ENCODE measurements at places on chromosomes 1 and 21.

DNA sequence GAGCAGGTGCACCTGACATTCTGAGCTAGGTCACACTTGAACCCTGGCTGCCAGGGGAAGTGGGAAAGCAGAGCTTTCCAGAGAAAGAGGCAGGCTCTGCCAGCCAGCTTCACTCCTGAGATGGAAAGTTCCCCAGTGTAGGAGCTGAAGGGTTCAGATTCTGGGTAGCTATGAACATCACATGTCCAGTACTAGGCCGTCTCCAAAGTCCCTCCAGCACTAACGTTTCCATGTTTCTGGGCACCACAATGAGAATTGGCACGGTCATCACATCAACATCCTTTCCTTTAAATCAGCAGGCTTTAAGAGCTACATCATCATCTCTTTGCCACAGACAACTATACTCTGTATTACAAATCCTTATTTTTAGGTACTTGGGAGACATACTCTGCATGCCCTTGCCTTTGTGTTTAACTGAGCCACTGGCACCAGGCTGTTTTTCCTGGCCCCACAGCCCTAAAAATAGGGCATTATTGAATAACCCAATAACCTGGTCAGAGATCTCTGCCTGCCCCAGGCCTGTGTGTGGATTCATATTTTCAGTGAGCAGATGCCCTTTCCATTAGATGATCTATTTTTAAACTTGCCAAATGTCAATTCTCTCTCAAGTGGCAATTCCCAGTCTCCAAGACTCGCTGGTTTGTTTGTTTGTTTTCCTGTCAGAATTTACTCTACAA is 35.4 kb upstream of the USP24 start:
- DNase-seq = no peak

GRCh38 chr1:55047611-55048010 is 8.3 kb downstream of the PCSK9 start:
- DNase-seq = no peak

- no peak for DNase-seq
These were observed 46.0 kb downstream of the RHOU start for GRCh38 chr1:228781161-228781808.

DNA sequence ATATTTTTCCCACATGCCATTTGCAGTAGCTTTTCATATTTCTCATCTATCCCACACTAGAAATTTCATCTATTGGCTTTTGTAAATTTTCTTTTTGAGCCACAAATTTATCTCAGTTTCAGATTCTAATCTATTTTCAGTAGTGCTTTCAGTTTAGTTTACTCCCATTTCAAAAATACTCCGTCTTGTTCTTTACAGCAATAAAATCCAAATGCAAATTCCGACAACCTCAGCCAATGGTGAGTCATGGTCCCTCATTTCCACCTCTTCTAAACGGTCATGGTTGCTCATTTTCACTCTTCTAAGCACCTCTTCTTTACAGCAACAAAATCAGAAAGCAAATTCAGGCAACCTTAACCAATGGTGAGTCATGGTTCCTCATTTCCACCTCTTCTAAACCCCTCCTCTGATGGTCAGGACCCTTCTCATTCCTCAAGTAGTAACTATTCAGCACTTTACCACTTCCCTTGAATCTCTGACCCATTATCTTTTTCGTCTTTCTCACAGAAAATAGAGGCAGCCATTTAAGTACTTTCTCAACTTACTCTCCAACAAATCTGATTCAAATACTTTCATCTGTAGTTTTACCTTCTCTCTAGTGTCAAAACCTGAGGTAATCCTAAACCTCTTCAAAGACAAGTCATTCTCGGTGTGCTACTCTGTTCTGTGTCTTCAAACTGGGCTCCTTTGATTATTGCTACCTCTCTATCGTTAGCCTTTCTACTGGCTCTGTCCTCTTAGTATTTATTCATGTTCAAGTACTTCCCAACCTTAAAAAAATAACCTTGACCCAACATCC is 34.4 kb downstream of the C21orf91 start:
- no peak for DNase-seq

GRCh38 chr21:31882711-31883110 is 9.9 kb downstream of the HUNK start:
- no peak for DNase-seq

DNA sequence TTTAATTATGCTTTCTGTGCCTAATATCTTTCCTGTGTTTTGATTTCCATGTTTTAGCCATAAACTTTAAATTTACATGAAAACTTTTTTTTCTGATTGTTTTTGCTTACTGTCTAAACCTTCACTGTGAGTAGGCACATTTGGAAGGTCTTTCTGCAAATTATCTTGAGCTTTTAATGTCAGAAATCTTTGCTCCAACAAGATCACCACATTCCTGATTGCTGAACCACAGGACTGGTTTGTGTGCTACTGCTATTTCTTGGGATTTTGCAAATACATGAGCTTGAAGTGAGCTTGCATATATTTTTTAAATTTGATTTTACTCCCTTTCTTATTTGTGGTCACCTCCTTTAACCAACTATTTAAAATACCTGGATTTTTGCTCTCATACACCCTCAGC is 61.3 kb downstream of the PTBP2 start:
- no peak for DNase-seq

DNA sequence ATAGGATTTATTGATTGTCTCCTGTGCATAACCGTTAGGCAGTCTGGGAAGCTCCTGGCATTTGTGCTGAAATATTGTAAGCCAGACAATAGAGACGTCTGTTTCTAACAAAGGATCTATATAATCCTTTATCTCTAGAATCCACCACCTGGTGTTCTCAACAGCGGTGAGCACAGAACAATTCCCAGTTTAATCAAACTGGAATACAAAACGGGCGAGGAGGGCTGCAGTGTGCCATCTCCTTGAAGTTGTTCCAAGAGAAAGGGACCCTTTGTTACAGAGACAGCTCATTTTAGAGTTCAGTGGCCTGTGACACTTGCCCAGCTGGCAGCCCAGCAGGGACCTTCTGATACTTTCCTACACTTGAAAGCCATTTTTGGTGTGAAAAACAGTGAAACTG is 162.8 kb upstream of the IVNS1ABP start:
- DNase-seq = peak; percentile 24

DNA sequence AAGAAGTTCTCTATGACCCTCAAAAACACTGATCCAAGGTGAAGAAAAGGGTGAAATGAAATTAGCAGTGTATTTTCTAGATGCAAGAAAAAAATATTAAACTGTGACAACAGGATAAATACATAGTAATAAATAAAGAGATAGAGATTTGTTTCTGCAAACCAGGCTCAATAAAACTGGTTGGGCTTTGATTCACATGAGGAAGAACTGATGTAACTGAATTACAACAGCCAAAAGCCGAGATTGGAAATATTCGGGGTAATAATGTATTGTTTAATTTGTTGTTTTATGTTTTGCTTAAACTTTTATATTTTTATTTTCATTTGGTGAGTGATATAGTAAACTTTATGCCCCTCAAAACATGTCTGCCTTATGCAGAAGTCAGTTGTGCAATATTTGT is 285.0 kb downstream of the BRINP3 start:
- DNase-seq = no peak

- DNase-seq = no peak
These were observed 115.9 kb downstream of the OMA1 start for GRCh38 chr1:58430421-58431275.

GRCh38 chr1:198605406-198605805 is 33.4 kb upstream of the PTPRC start:
- no peak for DNase-seq

- no peak for DNase-seq
These were observed 24.0 kb downstream of the RGS7 start for GRCh38 chr1:241332987-241333386.

DNA sequence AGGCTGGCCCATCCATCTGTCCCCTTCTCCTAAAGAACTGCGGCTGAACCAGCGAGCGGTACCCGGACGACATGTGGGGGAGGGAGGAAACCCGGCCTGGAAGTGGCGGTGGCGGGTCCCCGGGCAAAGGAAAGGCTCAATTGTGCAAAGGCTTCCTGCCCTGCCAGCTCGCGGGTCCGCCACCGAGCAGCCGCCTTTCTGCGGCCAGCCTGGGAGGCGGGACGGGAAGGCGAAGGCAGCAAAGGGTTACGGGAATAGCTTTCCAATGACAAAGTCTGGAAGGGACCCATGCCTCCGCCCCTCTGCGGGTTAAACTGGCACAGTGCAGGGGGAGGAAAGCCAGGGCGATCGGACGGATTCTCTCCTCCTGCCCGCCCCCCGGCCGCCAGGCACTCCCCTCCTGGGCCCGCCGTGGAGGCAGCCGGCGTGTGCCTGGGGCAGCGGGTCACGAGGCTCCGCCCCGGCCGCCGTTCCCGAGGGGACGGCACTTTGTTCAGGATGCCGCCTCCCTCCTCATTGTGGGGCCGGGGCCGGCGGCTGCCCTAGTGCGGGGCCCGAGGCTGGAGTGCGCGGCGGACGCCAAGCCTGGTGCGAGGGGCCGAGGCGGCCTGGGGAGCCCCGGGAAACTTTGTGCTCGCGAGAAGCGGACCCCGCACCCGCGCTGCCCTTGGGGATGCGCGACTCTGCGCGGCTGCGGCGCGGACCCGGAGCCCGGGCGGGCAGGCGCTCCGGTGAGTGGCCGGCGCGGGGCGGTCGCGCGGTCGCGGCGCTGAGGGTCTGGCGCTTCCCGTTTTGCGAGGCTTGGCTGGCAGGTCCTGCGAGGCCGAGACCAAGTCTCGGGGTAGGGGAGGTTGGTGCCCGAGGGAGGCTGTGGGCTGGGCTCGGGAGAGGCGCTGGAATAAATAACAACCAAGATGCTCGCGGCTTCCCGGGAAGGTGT is at the start of gene NAV1:
NAV1 (plus strand) TSS at position 516 of the 940 bp plus-strand sequence. CDS start 83,758 bp downstream, outside the sequence.
- DNase-seq = peak; percentile 80

DNA sequence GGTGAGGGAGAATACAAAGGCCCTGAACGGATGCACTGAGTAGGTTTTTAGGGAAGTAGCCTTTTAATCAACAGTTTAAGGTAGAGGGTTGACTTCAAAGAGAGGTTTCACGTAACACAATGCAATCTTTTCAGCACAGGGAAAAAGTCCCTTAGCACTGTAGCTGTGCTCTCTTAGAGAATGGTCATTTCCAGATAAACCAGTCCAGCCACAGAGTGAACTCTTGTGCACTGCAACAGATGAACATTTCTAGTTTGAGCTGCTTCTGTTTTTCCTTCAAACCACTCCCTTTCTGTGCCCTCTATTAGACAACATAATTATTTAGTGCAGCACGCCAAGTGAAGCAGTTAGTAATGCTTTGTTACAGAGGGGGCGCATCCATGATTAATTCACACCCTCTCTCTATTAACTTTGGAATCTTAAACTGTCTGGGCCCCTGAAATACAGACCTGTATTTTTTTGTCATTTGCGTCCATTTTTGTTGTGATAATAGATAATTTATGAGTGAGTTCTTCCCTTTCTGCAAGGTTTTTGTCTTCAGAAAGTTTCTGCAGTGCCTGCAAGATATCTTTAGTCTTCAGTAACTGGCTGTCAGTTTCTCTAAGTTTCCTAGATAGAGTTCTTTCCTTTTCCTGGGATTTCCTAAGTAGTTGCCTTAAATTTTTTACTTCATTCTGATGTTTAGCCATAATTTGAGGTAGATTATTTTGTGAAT is 22.9 kb downstream of the LCA5L start:
- DNase-seq = no peak

GRCh38 chr1:92951141-92951582 is 10.1 kb downstream of the DIPK1A start:
- DNase-seq = no peak

DNA sequence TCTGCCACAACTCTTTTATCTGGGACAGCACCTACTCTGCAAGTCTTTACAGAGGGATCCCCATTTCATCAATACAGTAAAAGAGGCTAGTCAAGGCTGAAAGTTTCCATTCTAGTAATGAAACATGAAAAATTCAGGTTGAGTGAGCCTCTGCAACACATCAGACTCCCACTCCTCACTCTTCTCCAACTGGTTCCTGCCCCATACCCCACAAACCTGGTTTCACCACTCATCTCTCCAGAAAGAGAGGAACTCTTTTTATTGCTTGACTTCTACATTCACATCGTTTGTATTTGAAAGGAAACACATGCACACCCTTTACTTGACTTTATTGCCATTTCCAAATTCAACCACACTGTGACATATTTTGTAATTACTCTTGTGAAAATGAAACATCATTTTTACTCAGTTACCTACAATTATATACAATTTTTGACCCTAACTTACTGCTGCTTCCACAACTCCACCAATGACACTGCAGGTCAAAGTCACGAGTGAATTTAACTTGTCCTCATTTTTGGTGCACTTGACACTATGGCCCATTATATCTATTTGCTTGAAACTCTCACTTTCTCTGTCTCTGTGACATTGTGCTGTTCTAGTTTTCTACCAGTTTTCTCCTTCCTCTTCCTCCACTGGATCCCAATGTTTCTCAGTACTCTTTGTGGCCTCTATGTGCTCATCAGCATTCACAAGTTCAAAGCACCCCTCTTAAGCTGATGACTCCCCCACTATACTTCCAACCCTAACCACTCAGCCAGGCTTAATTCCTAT is 8.0 kb downstream of the STX6 start:
- DNase-seq = no peak

- peak; percentile 80 for DNase-seq
These were observed 757 bp upstream of the NRIP1 start for GRCh38 chr21:15065392-15066122.

DNA sequence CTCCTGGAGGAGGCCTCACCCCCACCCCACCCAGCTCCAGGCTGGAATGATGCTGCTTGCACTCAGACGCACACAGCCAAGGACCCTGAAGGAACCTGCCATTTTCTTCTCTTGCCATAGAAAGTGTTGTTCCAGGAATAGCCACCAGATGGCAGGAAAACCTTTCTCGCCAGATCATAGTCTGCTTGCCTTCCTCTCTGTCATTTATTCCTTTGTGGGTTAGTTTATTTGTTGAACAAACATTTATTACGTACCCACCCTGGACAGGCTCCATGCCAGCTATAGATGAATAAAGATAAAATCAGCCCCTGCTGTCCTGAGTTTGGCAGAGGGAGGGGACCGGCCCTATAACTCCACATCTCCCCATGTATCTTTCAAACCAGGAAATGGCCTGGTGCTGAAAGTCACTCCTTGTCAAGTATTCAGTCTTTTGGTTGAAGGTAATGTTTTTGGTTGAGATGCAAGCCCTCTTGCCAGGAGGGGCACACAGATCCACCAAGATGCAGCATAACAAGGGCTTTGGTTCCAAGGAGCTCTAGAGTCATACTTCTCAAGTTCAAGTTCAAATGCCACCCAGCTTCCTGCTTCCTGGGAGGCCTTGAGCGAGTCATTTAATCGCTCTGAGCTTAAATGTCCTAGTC is 7.0 kb upstream of the KCNC4 start:
- peak; percentile 59 for DNase-seq

GRCh38 chr1:115052454-115053083 is 22.9 kb downstream of the TSHB start:
- peak; percentile 35 for DNase-seq
